ENCODE measurements at places on chromosomes 1 and 21.

GRCh38 chr1:51506537-51506936, 12.5 kb downstream of the EPS15 start:
- DNase-seq: no peak

DNA sequence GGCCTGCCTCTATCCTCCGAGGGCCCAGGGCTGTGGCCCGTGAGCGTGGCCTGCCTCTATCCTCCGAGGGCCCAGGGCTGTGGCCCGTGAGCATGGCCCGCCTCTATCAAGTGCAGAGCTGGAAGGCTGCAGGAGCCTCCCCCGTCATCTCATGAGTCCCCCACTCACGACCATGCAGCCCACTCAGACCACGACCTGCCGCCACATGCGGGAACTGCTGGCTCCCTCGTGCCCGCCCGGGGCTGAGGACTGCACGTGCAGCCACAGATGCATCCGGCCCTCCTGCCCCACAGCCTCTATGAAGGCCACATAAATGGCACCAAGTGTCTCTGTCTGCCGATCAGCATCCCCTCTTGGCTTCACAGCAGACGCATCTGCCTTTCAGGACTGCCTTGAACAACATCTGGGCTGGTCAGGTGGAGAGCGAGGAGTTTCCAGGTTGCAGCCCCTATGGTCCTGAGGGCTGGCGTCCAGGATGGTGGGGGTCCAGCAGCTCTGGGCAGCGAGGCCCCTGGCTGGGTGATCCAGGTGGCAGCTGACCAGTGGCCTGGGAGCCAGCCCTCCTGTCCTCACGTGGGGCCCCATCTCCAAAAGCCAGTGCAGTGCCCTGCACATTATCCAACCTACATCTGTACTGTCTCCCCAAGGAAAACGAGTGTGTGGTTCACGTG, 103.3 kb downstream of the PDE9A start:
- DNase-seq: no peak

DNA sequence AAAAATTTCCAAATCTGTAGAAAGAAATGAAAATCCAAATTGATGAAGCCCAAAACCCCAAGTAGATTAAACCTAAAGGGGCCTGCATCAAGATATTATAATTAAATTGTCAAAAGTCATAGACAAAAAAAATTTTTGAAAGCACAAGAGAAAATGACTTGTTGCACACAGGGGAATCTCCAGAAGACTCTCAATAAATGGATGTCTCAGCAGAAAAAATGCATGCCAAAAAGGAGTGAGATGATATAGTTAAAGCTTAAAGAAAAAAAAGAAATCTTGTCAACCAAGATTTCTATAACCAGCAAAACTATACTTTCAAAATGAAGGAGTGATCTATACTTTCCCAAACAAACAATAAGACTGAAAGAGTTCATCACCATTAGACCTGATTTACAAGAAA, 393.2 kb upstream of the SPAG17 start:
- DNase-seq: no peak

GRCh38 chr1:101071470-101071891, 45.9 kb upstream of the DPH5 start:
- DNase-seq: peak; percentile 10

DNA sequence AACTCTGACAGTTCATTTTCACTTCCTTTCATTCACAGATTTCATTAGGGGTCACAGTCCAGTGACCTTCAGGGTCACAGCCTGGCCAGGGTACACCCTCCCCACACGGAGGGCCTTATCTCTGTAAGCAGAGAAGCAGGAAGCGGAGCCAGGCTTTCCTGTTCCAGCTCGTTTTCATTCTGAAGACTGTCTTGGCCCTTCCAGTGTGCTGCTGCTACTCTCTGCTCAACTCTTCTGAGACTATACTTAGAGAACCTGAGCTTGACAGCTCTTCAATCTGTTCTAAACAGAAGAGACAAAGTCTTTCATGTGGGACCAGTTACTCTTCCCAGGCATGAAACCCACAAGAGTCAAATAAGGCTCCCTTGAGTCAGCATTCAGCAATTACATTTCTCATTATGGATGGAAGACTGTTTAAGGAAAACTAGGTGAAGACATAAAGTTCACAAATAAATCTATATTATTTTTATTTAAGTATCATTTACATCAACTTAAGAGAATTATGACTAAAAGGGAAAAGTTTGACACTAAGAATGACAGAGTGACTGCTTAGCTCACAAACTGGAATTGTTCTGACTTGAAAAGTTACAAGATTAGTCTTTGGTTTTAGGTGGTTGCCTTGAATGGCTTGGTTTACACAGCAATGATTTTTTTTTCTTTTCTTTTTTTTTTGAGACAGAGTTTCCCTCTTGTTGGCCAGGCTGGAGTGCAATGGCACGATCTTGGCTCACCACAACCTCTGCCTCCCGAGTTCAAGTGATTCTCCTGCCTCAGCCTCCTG, 4.8 kb upstream of the TDRD10 start:
- DNase-seq: peak; percentile 87

DNA sequence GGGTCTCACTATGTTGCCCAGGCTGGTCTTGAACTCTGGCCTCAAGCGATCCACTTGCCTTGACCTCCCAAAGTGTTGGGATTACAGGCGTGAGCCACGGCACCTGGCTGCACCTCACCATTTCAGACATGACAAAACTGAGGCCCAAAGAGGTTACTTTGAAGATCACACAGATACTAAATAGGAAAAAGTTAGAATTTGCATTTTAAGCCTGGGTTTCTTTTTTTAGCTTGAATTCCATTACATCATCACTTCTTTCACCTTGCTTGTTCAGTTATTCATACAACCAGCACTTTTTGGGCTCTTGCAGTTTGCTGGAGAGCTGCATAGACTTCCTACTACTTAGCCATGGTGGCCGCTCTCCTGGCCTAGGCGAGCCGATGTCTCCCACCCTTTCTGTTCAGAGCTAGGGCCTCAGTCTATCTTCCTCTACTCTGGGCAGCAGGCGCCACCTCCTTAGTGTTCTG, 16.3 kb upstream of the CD2 start:
- no peak for DNase-seq

DNA sequence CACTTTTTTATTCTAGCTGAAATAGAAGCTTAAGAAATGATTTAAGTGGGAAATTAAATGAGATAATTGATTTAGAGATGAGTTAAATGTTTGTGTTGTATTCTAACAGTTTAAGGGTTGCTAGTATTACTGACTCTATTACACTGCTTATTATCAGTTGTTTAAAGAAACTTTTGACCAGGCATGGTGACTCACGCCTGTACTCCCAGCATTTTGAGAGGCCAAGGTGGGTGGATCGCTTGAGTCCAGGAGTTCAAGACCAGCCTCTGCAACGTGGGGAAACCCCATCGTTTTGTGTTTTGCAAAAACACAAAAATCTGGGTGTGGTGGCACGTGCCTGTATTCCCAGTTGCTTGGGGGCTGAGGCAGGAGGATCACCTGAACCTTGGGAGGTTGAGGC, 14.2 kb downstream of the CLIC4 start:
- no peak for DNase-seq

GRCh38 chr21:42500225-42500624, 4.2 kb upstream of the RSPH1 start:
- no peak for DNase-seq

DNA sequence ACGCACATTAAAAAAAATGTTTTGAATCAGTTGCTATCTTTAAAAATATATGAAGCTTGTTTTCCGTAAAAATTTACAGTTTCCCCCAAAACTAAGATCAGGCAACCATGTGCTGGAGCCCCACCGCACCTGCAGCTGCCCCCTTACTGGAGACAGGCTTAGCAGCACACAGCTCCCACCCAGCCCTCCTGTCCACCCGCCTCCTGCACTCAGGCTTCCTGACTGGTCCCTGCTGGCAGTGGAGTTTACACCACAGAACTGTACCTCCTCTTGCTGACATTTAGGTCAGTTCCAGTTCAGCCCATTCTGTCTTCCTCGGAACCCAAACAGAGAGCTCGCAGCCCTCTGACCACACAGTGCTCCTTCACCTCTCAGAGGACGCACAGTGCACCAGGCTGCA, 2.1 kb downstream of the GPR161 start:
- no peak for DNase-seq

GRCh38 chr1:149997585-149998262, 12.8 kb downstream of the OTUD7B start:
- DNase-seq: no peak

DNA sequence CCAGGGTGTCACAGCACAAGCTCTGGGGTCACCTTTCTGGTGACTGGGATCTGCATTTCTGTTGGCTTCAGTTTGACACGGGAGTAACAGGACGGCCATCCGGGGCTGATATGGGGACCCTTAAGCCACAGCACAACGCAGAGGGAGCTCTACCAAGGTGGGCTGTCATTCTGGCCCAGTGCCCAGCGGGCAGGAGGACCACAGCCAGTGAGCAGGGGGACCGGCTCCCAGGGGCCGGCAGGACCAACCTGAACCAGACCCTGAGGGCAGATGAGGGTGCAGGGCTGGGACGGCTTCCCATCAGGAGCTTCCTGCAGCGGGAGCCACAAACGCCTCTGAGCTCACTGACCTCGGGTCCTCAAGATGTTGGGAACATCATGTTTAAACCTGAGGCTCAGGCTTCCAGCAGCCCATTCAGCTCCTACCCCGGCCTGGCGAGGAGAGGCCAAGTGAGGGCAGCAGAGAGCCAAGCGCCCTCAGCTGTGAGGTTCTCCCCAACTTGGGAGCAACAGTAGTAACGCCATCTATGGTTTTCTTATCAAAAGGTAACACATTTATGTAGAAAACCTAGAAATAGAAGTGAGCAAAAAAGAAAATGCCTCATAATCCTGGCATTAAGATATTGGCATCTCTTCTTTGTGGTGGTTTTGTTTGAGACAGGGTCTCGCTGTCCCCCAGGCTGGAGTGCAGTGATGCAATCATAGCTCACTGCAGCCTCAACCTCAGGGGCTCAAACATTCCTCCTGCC, 26.8 kb downstream of the TMEM201 start:
- no peak for DNase-seq

GRCh38 chr1:149942207-149942606, 5.5 kb upstream of the MTMR11 start:
- no peak for DNase-seq

- no peak for DNase-seq
These were observed 36.1 kb upstream of the IL20 start for GRCh38 chr1:206829282-206829681.

DNA sequence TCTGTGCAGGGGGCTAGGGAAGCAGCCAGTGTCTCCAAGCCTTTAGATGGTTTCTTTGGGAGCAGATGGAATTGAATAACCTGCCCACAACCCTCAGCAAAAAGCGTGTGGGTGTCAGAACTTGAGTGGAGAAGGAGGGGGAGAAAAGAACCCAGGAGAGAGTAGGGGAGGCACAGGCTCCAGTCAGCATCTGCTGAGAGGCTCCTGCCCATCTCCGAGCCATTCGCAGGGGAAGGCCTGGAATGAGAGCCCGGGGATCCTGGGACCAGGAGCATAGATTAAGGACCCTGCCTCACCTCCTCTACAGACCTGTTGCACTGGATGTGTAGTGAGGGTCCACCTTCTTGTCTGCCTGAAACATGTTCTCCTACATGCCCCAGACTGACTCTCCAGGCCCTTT, 16.3 kb downstream of the TMEM81 start:
- DNase-seq: no peak

DNA sequence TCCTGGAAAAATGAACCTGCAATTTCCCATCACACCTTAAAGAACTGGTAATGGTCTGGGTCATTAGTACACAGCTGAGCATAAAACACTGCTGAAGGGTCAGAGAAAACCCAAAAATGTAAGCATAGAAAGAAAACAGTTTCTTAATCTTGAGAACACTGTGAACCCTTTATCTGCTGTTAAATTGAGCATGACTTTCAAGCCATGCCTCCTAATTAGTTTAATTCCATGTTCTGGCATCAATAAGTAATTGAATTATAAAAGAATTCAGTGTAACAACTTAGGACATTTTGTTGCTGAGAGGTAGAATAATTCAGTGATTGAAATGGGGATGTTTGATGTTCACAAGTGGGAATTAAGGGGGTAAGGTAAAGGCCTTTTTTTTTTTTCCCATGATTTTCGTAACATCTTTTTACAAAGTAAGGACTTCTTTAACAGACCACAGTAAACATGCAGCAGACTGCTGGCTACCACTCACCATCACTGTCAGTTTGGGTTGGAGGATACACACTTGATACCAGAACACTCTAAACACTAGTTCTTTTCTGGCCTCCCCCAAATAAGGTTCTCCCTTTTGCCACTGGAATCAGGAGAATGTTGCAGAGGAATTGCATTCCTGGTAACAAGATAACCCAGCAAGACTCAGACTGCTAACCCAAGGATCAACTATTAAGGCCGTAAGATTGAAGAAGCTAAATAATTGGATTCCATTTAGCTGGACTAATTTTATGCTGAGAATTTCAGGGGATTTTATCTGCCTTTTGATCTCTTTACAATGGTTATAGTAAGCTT, 3.0 kb downstream of the RWDD3 start:
- DNase-seq: no peak

DNA sequence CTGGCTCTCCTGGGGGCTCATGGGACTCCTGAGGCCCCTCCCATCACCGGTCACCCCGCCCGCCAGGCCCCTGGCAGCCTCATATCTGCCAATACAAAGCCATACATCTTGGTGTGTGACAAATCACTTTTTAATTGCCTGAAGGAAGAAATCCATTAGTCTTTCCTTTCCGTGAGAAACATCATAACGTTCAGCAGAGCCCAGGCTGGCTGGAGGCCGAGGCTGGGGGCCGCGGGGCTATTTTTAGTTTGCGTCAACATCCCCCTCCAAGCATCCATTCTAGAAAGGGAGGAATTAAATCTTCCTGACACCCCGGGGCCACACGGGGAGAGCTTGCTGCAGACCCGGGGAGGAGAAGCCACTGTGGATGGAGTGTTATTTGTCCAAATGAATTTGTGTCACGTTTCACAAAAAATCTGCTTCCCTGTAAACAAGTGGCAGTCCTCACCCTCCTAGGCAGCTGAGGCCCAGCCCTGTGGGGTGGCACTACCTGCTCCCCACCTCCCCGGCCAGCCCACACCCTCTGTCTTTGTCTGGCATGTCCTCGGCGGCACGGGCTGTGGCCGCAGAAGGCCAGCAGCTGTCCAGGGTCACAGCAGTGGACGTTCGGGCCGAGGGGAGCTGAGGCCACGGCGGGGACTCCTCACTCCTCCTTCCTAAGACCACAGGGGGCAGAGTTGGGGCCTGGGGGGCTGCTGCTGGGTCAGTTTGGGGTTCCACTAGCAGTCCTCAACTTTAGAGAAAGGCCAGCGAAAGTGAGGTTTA, 236.9 kb upstream of the VAMP3 start:
- DNase-seq: no peak

- DNase-seq: no peak
These were observed 39.0 kb downstream of the FYB2 start for GRCh38 chr1:56780128-56780750.

DNA sequence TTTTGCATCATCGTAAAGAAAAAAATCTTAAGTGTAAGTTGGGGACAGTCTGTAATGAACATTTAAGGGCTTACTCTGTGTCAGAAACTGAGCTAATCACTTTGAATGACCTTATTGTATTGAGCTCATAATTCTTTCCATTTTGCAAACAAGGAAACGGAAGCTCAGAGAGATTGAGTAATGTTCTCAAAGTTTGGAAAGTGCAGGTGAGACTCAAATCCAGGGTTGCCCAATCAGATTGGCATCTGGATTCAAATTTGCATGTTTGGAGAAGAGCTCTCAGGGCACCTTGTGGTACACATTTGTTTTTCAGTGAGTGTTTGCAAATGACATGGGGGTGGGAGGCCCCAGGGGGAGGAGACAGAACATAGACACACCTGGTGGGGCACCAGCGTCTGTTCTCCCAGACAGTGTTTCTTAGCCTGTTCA, 8.0 kb downstream of the ALPL start:
- DNase-seq: no peak

Measured in pulmonary artery endothelial cell (primary cell).